Peyer's patch (tissue), 4 donors: ENCODE measurements at places on chromosomes 4 and X.
A peak's percentile ranks its signal among the peaks of the same experiment; 100 is the strongest.

DNA sequence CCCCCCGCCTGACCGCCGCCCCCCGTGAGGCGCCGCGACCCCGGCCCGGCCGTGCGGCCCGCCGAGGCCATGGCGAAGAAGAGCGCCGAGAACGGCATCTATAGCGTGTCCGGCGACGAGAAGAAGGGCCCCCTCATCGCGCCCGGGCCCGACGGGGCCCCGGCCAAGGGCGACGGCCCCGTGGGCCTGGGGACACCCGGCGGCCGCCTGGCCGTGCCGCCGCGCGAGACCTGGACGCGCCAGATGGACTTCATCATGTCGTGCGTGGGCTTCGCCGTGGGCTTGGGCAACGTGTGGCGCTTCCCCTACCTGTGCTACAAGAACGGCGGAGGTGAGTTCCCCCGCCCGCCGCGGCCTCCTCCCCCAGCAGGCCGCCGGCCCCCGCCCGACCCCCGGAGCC is 780 bp downstream of the SLC6A8 start:
- H3K27ac ChIP-seq = no peak overlapping the region
- H3K27me3 ChIP-seq = no peaks in the 10 kb centered on the region
- H3K4me1 ChIP-seq = peaks cover 6% of the 10 kb centered on the region
- H3K4me3 ChIP-seq = peak overlapping the region; percentile 60

- H3K4me3 ChIP-seq = no peak overlapping the region
- no peaks in the 10 kb centered on the region for H3K4me1 ChIP-seq
These were observed 186.4 kb downstream of the PPP4R3C start for GRCh38 chrX:27276751-27277150.

- no peaks in the 10 kb centered on the region for H3K36me3 ChIP-seq
- no peaks in the 10 kb centered on the region for H3K27me3 ChIP-seq
- no peaks in the 10 kb centered on the region for H3K4me1 ChIP-seq
- H3K4me3 ChIP-seq = no peak overlapping the region
- H3K27ac ChIP-seq = no peak overlapping the region
These were observed 200.6 kb upstream of the GATB start for GRCh38 chr4:151961456-151961855.

- no peak overlapping the region for H3K27ac ChIP-seq
- no peak overlapping the region for H3K4me3 ChIP-seq
- no peaks in the 10 kb centered on the region for H3K27me3 ChIP-seq
These were observed 50.1 kb downstream of the FBXW7 start for GRCh38 chr4:152485726-152486276.

- no peak overlapping the region for H3K4me3 ChIP-seq
- no peak overlapping the region for H3K27ac ChIP-seq
- no peak for DNase-seq
These were observed 7.2 kb downstream of the ZFP42 start for GRCh38 chr4:188002751-188003150.

DNA sequence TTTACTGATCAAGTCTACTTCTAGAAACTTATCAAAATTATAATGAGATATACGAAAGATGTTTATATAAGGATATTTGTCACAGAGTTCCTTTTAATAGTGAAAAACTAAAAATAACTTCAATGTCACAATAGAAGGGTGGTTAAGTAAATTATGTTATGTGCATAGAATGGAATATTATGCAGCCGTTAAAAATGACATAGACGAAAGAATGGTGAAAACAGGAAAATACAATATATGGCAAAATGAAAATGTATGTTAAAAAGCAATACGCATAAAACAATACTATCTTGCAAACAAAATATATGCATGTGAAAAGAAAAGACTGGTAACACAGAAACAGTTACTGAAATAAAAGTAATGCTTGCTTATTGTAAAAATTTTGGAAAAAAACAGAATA is 19.1 kb downstream of the ZDHHC9 start:
- H3K36me3 ChIP-seq = peaks cover 8% of the 10 kb centered on the region
- no peak overlapping the region for H3K27ac ChIP-seq
- no peaks in the 10 kb centered on the region for H3K4me1 ChIP-seq
- H3K27me3 ChIP-seq = no peaks in the 10 kb centered on the region
- DNase-seq = no peak
